CD4-positive, alpha-beta T cell treated with Interleukin-15 for 1 hour (primary cell): ENCODE measurements at places on chromosomes 5 and 9.
A peak's percentile ranks its signal among the peaks of the same experiment; 100 is the strongest.

DNA sequence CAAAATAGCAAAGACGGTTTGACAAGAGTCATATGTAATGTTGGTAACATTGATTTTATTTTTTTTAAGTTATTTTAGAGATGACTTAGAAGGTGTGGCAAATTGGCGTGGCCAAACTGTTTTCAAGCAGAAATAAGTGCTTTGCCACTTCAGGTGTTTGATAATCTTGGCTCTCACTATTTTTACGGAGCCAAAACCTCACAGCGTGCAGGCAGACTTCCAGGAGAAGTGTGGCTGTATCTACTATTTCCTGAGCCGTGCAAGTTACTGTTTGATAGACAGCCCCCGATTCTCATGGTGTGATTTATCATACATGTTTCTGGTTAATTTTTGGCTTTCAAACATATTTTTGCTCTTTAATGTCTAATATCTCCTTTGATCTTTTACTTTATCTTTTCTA lies 269.5 kb downstream of the ADAMTSL1 start:
- DNase-seq, result no peak

DNA sequence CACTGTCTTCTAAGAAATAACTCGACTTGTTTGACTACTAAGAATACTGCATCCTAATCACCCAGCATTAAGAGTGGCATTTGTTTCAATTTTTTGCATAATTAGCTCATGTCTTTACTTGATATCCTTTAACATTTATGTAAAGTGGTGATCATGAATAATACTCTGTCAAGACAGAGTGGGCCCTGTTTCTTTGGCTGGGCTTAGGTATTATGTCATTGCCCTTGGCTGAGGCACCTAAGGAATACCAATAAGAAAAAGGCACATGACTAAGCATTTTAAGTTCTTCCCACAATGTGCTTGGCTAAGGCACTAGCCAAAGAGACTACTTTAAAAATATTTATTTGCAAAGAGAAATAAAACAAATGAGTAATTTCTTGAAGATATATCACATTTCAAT lies 308.1 kb downstream of the CTNND2 start:
- no peak for DNase-seq

- DNase-seq, result no peak
Measured at GRCh38 chr9:106689089-106689488, 173.9 kb upstream of the ZNF462 start.

GRCh38 chr5:171270136-171270535 lies 38.9 kb upstream of the TLX3 start:
- no peak for DNase-seq

GRCh38 chr9:23825700-23826099 lies 340 bp downstream of the ELAVL2 start:
- no peak for DNase-seq

GRCh38 chr9:70006306-70006705 lies 37.3 kb upstream of the MAMDC2 start:
- DNase-seq, result no peak

GRCh38 chr9:97535771-97536170 lies 34.3 kb downstream of the TMOD1 start:
- DNase-seq, result no peak

GRCh38 chr9:36997414-36997813 lies 36.7 kb downstream of the PAX5 start:
- DNase-seq, result no peak

GRCh38 chr5:50415912-50416311 lies 25.2 kb downstream of the EMB start:
- no peak for DNase-seq

DNA sequence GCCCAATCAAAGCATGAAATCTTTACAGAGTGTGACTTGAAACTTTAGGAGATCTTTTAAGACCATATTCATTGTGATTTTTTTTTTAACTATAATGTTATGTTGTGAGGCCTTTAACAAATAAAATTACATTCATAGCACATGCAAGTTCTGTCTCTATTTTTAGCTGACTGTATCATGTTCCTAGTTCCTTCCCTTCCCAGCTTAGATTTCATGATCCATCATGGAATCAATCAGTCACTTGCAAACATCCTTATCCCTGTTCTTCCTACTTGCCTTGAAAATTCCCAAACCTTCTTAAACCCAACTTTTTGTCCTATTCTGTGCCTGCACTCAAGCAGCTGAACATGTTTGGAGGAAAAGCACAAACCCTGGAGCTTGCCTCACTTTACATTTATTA lies 141.8 kb downstream of the DMXL1 start:
- DNase-seq, result no peak

GRCh38 chr9:126056312-126057021 lies 270.2 kb upstream of the MVB12B start:
- no peak for DNase-seq

- DNase-seq, result no peak
Measured at GRCh38 chr5:179244044-179244443, 101.2 kb downstream of the ADAMTS2 start.

DNA sequence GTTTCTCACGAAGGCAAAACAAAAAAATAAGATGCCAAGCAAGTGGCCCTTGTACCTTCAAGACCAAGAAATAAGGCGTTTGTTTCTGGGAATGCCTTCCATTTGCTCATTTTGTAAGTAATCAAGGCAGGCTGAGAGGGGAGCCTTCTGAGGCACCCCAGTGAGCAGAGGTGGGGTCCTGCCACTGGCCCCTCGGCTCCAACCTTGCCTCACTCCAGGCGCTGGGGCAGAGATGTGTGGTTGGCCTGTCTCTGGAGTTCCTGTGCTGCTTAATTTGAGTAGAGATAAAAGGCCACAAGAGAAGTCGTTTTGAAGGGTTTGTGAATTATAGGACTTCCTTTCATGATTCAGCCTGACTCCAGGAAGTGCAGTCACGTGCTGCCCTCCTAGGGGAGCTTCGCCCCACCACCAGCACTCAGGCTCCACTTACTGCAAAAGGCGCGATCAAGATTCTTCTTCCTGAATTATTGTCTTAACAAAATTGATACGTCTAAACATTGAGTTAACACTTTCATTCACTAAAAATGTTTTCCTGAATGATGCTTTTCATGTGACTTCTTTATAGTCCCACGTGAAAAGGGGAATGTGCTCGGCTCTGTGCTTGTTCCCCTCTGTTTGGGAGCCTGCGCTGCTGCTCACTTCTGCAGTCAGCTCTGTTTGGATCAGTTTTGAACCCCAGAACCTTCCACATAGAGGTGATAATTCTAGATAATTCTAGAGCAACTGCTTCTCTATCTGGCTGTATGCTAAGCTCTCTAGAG lies 13.7 kb downstream of the SYK start:
- peak; percentile 54 for DNase-seq

GRCh38 chr5:97658116-97658900 lies 475.3 kb upstream of the RIOK2 start:
- no peak for DNase-seq

- no peak for DNase-seq
Measured at GRCh38 chr5:125295405-125295872, 549.0 kb upstream of the ZNF608 start.

GRCh38 chr5:110027527-110028322 lies 338.0 kb downstream of the MAN2A1 start:
- DNase-seq, result no peak

DNA sequence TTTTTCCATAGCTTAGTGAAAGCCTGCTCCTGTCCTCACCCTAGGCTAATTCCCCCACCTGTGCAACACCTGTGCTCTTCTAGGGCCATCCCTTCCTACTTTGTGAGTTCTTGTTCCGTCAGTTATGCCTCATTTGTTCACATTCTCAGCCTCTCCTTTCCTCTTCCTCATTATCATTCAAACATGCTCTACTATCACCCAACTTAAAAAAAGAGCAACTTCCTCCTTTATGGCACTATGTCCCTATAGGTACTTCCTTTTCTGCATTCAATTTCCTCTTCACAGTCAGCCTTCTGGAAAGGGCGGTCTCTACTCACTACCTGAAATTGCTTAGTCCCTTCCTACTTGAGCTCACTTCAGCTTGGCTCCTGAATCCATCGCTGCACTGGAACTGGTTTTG lies 111.8 kb upstream of the LHFPL2 start:
- DNase-seq, result peak; percentile 22

DNA sequence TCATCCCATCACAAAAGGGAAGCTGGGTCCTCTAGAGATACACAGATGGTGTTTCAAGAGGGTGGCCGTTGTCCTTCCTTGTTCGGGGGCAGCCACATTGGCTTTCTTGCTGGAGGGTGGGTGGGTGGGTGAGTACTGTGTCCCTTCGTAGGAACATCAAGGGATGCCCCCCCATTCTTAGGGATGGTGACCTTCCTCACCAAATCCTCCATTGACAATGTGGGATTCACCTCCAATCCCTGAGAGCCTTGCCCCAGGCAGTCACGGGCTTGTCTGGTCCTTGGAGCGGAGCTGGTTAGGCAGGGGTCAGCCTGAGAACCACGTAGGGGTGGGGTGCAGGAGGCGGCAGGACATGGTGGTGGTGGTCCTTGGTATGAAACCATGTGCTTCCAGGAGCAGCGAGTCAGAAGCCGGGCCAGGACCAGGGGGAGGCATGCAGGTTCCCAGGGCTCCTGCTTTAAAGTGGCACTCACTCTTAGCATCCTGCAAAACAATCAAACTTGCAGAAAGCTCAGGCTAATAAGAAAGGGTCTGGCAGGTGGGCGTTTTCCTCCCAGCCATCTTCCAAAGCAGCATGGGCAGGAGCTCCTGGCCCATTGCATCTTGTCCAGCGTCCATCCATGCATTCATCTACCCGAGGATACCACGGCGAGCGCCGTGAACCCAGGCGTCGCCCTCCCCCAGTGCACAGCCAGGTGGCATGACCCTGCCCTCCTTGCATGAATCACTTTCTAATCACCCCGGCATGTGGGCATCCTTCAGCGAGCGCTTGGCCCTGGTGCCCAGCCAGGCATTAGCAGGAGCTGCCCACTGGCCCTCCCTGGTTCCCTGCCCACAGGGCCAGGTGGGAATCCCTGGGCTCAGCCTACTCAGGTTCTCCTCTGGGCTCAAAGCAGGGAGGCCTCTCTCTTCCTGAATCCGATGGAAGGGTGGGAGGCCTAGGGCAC lies 76.4 kb downstream of the NTNG2 start:
- no peak for DNase-seq

DNA sequence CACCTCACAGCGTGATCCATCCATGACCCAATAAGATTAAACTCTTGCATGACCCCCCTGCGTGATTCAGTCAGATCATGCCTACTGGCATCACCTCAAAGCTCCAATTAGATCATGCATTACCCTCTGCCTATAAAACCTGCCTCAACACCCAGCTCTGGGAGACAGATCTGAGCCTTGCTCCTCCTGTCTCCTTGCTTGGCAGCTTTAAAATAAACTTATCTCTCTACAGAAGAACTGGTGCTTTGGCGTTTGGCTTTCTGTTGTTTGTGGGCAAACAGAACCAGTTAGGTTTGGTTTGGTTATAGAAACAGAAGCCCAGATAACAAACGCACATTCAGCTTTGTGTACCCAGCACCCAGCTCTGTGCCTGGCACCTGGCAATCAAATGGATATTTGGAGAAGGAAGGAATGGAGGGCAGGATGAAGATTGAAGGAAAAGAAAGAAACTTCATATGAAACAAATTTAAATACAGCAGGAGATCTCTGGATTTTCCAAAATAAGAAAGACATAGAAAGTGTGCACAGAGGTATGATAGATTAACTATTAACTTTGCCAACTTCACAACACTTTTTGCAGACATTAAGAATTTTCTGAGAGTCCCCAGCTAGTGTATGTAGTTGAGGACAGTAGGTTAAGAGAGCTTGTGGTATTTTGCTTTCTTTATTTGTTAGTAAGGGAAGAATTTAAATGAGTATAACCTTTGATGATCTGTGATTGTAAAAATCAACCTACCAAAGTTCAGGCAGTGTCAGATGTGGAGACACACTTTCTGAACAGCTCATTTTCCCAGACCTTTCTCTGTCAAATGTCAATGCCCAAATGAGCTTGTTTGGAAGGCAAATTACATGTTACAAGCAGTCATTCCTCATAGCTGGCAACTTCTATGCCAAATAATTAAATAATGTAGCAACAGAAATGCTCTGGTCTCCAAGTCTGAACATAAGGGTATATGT lies 102.1 kb upstream of the ASTN2 start:
- no peak for DNase-seq

DNA sequence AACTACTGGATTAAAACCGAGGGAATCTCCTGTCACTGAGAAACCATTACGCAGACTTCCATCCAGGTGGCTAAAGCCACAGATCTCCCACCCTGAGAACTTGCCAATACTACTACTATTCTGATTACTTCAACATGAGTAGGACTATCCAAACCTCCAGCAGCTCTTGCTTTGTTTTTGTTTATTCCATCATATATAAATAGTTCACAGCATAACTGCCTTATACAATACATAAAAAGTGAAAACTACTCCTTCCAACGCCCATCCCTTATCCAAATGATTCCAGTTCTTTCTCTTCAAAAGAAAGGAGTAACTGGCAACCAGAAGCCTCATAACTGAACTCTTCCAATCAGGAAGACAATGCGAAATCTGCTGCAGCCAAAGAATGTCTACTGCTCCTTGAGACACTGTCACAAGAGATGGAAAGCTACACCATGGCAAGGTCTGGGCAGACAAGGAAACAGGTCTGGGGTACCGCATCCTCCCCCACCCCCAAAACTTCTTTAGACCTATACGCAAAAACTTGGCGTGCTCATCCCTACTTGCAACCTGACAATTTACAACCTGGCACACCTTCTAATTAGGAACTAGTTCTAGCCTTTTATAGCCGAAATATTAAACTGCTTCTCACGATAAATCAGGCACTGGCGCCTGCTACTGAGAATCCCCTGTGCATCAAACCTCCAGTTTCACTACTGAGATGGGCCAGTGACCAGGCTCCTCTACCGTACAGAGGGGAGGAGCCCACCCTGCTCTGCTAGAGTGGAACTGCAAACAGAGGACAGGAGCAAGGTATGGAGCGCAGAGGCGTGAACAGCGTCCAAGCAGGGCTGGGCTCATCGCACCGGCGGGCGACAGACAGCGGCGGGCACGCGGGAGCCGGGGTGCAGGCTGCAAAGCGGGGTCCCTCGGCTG lies 986 bp downstream of the PLPP1 start:
- DNase-seq, result no peak

DNA sequence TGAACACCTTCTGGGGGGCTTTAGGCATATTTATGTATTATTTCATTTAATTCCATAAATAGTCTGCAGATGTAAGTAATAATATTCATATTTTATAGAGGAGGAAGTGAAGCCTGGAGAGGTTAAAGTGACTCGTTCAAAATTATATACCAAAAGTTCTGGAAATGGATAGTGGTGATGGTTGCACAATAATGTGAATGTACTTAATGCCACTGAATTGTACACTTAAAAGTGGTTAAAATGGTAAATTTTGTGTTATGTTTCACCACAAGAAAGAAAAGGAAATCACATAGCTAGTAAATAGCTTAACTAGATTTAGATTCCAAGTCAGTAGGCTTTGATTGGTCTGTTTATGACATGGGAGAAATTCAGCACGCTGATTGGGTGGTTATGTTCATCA lies 13.0 kb upstream of the TMEFF1 start:
- DNase-seq, result no peak

GRCh38 chr5:151718646-151719045 lies 31.9 kb upstream of the SPARC start:
- DNase-seq, result no peak
